CD4-positive, alpha-beta T cell treated with Interleukin-21 for 1 hour (primary cell): ENCODE measurements at places on chromosomes 6 and 20.

- no peak for DNase-seq
Measured at GRCh38 chr6:170366248-170366960, 59.8 kb downstream of the FAM120B start.

DNA sequence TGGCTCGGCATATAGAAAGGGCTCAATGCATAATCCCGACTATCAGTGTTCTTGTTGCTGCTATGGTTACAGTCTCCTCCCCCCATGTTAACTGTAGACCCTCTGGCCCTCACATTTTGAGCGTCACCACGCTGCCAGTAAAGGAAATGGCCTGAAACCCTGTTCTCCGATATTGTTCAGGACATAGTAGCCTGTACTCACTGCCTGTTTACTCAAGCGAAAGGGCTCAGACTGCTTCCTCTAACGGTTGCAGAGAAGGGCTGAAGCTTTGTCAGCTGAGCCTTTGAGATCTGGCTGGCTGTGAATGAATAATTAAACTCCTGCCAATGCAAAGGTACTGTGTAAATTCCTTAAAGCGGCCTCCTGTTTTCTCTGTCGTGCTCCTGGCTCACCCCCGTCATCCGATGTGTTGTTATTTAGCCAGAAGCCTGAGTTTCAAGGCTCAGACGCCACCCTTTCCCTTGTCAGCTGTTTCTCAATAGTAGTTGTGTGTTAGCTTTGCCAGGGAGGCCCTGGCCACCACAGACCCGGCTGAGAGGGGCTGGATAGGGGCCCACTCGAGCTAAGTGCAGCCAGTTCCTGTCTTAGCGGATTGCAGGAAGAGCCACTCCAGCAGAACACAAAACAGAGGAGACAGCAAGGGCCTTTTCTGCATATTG is 31.2 kb upstream of the RALGAPA2 start:
- no peak for DNase-seq

DNA sequence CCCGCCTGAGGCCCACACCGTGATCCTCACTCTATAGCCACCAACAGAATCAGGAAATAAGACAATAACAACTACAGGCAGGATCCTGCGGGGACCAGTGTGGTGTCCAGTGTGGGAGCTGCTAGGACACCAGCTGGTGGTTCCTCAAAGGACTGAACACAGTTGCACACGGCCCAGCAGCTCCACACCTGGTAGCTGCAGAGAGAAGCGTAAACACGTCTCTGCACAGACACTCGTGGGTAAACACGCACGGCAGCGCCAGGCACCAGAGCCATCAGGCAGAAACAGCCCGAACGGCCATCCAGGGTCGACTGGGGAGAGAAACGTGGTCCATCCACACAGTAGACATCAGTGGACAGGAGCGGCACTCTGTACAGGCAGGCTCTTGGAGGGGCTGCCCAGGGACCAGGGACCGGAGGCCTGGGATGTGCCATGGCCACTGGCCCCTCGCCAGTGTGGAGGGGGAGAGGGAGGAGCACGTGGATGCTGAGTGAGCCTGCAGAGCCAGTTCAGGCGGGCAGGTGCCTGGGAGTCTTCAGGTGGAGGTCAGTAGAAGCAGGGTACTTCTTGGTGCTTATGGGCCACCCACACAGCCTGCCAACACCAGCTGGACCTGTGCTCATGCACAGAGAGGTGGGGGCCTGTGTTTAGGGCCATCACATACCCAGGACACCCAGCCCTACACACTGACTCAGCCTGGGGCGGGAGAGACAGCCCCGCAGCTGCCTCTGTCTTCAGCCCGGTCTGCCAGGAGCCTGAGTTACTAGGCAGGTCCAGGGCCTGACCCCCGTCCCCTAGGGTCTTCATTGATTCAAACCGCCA is 7.4 kb upstream of the LAMA5 start:
- no peak for DNase-seq

DNA sequence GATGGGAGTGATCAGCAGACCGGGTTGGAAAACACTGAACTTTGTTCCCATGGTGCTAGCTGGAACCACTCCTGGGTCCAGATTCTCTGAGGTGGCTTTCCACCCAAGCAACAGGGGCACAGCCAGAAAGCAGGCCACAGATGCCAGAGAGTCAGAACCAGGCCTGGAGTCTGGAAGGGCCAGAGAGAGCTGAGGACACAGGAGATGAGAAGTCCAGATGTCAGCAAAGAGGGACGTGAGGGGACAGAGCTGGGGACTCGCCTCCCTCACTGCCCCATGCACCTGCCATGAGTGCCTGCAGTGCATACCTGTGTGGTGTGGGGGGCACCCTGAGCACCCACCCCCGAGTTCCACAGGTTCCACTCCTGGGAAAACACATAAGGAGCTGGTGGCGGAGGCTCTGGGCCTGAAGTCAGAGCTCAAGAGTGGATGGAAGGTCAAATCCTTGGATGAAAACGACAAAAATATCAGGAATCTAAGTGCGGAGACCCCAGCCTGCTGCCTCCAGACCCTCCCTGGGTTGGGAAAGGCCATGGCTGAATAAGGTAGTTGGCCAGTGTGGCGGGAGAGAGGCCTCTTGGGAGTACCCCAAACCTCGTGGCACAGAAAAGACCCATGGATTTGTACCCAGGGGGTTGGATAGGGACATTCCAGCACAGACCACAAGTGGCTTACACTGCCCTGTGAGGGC is 224.2 kb downstream of the SYNDIG1 start:
- DNase-seq, result no peak

DNA sequence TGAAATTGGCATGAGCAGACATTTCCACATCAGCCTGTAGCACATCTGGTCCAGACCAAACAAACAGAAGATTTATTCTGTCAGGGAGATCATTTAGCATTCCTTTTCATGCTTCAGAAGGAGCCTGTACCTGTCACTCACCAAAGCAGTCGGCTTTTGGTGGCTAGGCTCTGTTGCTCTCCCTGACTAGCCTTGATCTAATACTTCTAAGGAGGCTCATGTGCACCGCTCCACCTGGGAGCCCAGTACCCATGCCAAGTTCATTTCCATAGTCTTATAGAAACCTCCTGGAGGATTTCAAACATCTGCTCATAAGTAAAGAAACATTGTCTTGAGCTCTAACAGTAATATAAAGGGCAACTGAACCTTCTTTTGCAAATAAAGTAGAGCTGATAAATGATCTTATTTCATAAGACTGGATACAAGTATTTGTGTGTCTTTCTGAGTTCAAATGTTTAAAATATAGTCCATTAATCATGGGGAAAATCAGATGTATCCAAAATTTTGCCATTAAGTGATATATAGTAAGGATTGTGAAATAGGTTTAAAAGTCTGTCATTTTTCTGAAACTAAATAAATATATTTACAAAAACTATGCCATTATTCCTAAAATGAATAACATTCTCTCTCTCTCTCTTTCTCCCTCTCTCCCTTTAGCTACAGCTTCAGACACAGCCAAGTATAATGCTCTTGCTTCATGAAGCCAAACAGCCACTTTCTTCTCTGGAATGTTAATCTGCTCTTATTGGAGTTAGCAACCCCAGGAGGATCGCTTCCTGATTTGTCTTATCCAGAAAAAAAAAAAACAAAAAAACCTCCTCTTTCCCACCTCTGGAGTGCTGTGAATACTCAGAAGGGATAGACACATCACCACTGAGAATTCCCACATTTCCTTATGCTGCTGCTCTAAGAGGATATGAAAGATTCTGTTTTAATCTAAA is 192.7 kb upstream of the TFAP2D start:
- DNase-seq, result no peak

GRCh38 chr20:24686156-24686555 is 216.7 kb downstream of the SYNDIG1 start:
- DNase-seq, result no peak

GRCh38 chr6:39062014-39062740 is 13.6 kb downstream of the GLP1R start:
- DNase-seq, result no peak

DNA sequence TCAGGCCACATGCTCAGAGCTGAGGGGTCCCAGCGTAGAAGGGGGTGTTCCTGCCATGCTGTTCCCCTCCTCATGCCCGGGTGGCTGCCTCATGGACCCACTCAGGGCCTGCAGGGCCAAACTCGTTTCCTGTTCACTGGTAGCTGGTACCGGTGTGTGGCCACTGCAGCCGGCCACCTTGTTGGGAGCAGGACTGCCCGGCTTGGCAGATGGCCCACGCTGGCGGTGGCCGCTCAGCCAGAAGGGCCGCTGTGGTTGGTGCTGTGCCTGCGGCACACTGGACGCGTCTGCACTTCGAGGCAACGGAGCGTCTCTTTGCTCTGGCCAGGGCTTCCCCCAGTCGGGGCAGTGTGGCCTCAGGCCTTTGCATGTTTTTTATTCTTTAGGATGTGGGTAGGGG is 10.0 kb upstream of the COL20A1 start:
- no peak for DNase-seq

DNA sequence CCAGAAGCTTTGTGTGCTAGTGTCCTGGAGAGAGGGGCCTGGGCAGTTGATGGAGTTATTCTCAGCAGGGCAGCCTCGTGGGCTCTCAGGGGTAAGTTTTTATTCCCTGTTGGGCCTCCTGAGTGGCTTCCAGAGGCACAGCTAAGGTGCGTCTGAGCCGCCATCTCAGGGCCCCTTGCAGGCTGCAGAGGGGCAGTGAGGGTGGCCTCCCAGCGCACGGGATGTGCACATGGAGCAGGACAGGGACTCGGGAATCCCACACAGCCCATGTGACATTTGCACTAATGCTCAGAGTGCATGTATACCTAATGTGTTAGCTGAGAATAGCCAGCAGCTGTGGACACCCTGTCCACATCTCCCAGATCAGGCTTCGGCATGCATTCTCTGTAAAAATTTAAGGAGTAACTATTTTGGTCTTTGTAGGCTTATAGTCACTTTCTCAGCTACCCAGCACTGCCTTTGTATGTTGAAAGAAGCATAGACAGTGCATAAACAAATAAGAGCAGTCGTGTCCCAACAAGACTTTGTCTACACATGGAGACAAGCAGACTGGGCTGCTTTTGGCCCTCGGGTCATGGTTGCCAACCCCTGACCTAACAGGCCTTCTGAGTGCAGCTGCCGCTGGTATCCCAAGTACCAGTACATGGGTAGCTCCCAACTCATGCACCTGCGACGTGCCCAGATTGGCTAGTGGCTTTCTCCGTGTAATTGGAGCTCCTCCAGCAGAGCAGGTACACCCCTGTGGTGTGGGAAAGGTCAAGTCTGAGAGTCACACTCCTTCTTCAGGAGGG is 18.6 kb upstream of the CST9L start:
- DNase-seq, result no peak

GRCh38 chr6:145904868-145905267 is 59.3 kb downstream of the SHPRH start:
- DNase-seq, result no peak

GRCh38 chr6:136608991-136609390 is 58.8 kb upstream of the MAP7 start:
- no peak for DNase-seq

DNA sequence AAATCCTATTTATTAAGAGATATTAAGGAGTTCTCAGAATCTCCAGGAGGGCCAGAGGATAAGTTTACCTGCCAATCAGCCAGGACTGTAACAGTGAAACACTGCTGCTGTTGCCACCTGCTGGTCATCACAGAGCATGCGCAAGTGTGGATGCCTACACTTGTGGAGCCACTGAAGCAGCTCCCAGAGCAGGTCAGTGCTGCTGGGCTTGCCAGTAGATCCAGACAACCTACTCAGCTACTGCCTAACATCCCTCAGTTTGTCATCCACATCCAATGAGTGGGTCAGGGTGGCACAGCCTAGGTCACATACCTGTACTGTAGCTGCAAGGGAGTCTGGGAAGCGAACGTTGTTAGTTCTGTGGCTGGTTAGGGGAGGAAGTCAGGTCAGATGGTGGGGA is 18.3 kb upstream of the NHSL1 start:
- peak; percentile 69 for DNase-seq

DNA sequence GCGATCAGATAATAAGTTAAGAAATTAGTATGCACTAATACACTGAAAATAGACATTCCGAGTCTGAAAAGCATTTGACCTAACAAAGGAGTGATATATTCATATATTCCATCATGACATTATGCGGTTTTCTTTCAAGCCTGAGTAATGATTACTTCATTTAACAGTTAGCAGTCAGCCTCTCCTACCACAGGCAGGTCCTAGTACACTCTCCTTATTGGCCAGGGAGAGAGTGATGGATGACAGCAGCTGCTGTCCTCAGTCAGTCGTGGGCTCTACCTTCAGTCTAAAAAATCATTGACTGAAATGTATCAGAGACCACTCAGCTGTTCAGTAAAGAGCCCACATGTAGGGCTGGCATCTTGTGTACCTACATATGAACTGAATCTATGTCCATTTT is 33.2 kb upstream of the VGLL2 start:
- no peak for DNase-seq

- no peak for DNase-seq
Measured at GRCh38 chr6:167778497-167779128, 48.1 kb upstream of the AFDN start.

DNA sequence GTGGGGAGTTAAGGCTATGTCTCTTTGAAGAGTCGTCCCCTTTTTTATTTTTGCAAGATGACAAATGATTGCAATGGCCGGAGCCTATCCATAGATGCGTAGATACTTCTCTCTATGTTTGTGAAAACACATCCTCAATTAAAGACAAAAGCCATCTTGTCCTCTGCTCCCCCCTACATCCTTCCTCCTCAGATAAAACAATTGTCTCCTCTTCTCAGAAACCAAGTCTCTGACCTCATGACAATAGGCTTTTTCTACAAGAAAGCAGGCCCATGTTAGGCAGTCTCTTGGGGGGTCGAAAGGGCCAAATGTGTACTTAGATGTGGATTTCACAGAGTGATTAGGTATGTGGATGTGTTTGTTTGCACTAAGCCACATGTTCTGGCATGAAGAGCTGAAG is 51.1 kb upstream of the SSTR4 start:
- no peak for DNase-seq

DNA sequence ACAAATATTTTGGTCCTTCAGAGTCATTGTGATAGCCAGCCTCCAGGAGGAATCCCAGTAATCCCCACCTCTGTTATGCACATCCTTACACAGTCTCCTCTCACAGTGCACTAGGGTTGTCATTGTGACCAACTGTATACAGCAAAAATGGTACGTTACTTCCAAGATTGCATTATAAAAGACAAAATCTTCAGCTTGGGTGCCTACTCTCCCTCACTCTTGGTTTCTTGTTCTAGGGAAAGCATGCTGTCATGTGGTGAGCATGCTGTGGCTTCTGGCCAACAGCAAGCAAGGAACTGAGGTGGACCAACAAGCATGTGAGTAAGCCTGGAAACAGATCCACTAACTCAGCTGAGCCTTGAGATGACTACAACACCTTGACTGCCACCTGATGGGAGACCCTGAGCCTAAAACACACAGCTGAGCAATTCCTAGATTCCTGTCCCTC is 130.1 kb upstream of the DST start:
- DNase-seq, result no peak

GRCh38 chr6:54267798-54268197 is 40.4 kb upstream of the TINAG start:
- no peak for DNase-seq

GRCh38 chr6:7086488-7086887 is 21.3 kb upstream of the RREB1 start:
- peak; percentile 55 for DNase-seq

GRCh38 chr20:20839771-20840170 is 127.3 kb upstream of the RALGAPA2 start:
- no peak for DNase-seq

GRCh38 chr20:34458631-34459030 is 57.6 kb upstream of the DYNLRB1 start:
- DNase-seq, result no peak

GRCh38 chr20:51422514-51423289 is 119.8 kb downstream of the NFATC2 start:
- no peak for DNase-seq
